DMS153 (cell line): ENCODE measurements at places on chromosomes 2 and 18.
A peak's percentile ranks its signal among the peaks of the same experiment; 100 is the strongest.

DNA sequence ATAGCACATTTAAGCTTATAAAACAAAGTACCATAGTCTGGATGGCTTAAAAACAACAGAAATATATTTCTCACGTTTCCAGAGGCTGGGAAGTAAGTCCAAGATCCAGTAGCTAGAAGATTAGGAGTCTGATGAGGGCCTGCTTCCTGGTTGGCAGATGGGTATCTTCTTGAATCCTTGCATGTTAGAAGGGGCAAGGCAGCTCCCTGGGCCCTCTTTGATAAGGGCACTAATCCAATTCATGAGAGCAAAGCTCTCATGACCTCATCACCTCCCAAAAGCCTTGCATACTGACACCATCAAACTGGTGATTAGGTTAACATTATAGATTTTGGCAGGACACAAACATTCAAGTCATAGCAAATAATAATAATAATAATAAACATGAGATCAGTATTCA is 146.4 kb downstream of the CCDC102B start:
- no peak for DNase-seq

GRCh38 chr2:158650646-158651357 is 144.3 kb upstream of the DAPL1 start:
- DNase-seq, result no peak

DNA sequence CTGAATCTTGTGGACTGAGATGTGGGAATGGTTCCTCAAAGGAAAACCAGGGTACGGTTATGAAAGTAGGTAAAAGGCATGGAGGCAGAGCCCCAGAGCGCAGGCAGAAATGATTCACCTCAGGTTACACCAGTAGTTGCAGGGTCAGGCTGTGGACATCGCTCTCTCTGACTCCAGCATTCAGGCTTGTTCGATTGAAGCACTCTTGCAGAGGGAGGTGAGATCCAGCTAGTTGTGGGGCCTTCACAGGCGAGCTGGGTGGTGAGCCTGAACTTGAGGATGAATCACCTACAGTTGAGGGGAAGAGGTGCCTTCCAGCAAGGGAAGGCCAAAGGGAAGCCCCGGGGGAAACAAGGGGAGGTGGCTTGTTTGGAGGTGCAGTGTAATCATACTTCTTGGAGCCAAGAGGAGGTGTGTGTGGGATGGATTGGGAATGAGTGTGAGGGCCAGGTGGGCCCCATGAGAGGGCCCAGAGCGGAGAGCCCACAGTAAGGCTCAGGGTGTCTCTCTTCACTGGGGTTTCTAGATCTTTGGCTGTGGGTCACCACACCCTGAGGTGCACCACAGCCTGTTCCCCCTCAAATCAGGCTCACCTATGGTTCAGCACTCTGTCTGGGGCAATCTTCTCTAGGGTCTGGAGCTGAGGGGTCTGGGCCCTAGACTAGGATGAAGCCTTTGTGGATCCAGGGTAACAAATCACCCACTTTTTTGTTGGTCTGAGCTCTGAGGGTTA is 48.5 kb upstream of the MCFD2 start:
- no peak for DNase-seq

DNA sequence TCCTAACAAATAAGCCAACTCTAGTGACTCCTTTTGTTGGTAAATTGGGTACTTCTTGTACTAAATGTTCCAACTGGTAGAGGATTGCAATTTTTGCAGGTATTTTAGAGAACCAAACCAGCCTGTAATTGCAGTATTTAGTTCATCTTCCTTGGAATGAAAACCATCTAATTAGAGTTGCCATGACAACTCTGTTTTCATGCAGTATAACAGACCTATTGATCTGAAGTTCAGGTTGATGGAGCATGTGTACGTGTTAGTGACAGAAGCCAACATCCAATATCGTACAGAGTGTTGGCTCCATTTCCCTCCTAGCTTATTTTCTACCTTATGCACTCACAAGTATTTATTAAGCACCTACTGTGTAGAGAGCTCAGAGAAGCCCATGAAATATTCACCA is 176.3 kb upstream of the FOSL2 start:
- DNase-seq, result no peak

GRCh38 chr2:97728091-97728731 is 14.8 kb downstream of the ZAP70 start:
- no peak for DNase-seq

DNA sequence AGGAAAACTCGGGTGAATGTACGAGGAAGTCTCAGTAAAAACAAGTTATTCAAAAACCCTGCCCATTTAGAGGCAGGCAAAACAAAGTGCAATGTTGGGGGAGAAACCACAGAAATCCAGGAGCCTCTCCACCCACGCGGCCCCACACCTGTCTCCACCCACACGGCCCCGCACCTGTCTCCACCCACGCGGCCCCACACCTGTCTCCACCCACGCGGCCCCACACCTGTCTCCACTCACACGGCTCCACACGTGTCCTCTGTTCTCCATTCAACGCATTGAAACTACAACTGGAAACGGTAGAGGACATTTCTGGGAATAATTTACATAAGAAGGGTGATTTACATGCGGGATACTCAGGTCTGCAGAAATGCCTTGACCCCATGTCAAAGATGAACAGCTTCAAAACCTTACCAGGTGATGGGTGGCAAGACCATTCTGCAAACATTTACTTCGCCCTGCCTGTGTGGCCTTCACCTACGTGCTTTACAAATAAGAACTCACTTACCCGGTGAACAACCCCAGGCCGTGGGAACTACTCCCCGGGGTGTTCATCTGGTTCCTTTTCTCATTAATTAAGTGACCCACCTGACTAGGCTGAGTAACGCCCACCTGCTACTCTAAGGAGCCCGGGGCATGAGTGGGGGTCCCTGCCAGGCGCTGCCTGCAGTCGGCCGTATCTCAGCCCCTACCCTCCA is 100.4 kb downstream of the EIPR1 start:
- DNase-seq, result peak; percentile 40

GRCh38 chr18:49858309-49859020 is 45.1 kb upstream of the ACAA2 start:
- peak; percentile 57 for DNase-seq

- DNase-seq, result no peak
Observed at GRCh38 chr2:127515383-127515915, 10.8 kb downstream of the IWS1 start.

DNA sequence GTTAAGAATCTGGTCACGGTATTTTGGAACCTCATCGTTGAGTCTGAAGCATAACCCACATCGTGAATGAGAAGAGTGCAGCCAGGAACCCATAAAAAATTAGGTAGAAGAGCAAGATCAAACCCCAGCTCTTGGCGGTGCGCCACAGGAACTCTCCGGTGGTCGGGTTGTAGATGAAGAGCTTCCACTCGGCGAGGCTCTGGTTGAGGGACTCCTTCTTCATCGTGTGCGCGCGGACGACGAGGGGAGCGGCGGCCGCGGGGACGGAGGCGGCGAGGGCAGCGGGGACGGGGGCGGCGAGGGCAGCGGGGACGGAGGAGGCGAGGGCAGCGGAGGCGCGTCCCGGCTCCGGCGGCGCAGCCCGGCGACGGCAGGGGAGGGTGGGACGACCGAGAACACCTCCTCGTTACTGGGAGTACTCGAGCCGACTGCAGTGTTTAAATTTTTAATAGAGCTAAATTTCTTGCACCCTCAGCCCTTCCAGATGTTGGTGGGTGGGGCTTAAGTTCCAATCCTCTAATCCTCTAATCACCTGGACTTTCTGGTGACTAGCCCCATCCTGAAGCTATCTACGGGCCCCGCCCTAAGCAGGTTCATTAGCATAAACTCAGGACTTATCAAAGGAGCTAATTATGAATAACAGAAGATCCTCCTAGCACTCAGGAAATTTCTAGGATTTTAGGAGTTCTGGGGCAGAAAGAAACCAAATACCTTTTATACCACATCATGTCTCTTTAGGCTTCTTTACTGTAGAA is 20.4 kb upstream of the PAPOLG start:
- no peak for DNase-seq

DNA sequence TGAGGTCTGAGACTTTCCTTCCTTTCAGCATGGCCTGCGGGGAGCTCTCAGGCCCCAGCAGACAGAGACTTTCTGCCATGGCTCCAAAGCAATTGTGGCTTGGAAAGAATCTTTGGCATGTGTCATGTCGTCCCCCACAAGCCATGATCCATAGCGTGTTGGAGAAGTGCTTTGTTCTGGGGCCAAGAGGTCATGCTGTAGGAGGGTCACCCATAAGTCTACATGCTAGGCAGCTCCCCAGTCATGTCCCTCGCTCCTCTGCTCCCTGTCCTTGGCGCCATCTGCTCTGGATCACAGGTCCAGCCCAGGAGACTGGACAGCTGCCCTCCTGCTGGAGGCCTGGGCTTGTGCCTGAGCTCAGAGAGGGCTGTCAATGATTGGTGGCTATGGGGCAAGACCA is 78.8 kb upstream of the LCLAT1 start:
- DNase-seq, result no peak

DNA sequence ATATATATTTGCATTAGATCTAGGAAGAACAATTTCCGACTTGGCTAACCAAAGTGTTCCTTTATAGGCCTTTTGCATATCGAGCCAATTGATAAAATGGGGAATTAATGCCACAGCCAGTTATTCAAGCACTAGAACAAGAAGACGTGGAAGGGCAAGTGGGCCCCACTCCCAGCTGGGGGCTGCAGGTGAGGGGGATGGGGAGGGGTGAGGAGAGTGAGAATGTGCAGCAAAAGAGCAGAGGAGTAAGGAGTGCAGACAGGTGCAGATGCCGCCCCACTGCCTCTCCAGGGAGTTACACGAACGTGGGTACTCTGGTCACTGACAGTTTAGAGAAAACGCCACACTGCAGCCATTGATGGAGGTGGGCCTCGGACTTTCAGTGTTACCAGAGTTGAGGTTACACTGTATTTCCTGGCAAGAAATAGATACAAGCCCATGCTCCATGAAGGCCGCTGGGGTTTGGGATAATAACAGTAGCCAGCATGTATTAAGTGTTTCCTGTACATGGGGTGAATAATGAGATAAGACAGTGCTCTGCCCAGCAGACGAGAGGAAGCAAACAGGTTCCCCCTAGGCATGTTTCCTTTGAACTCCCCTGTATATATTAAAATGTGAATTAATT is 40.9 kb downstream of the GORASP2 start:
- DNase-seq, result no peak

- no peak for DNase-seq
Observed at GRCh38 chr2:237156031-237156856, 70.6 kb downstream of the COPS8 start.

- no peak for DNase-seq
Observed at GRCh38 chr18:78431606-78432005, 548.0 kb upstream of the SALL3 start.

GRCh38 chr2:162126111-162126519 is 25.9 kb downstream of the GCG start:
- no peak for DNase-seq

DNA sequence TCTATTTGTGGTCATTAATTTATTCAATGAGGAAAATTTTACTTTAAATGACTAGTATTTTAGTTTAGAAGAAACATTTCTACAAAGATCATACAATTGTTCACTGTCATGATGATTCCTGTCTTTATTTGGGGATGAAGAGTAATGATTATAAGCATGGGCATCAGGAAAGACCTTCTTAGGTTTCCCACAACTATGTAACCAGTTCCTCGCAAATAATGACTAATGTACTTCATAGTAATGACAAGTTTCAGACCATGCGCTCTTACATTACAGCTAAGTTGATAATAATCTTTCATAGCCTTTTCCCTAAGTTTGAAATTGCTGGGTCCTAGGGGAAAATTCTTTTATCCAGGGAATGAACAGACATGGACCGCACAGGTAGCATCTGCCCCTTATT is 90.5 kb downstream of the MYO5B start:
- DNase-seq, result no peak

GRCh38 chr2:152067823-152068222 is 31.0 kb downstream of the CACNB4 start:
- DNase-seq, result no peak

GRCh38 chr2:112662704-112663103 is 17.0 kb downstream of the SLC20A1 start:
- no peak for DNase-seq

DNA sequence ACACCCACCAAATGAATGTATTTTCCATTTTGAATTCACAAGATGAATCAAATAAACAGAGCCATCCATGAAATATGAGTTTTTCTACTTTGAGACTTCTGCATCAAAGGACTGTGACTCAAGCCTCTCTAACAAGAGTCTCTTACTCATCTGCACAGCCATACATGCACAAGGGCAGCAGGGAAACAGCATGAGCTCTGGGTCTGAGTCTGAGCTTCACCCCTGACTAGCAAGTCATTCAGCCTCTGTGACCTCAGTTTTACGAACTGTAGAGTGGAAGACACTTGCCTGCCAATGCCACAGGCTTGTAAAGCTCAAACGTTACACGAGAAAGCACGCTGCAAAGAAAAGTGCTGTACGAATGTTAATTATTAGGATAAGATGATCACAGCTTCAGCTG is 42.9 kb downstream of the MREG start:
- no peak for DNase-seq
